IMR-90 (cell line): ENCODE measurements at places on chromosomes 3 and 15. TPM values are rescaled to one million over a fixed set of nuclear protein-coding genes. Genes with fewer than 3 reads are reported as not detected.

DNA sequence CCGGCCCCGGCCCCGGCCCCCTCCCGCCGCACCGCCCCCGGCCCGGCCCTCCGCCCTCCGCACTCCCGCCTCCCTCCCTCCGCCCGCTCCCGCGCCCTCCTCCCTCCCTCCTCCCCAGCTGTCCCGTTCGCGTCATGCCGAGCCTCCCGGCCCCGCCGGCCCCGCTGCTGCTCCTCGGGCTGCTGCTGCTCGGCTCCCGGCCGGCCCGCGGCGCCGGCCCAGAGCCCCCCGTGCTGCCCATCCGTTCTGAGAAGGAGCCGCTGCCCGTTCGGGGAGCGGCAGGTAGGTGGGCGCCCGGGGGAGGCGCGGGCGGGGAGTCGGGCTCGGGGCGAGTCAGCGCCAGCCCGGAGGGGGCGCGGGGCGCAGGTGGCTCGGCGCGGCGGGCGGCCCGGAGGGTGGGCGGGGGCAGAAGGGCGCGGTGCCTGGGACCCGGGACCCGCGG, 352 bp downstream of the CHRD start:
- DNase-seq: no peak

Gene SMAD3
- 71.0 and 71.1 TPM in 2 replicates for total RNA-seq

DNA sequence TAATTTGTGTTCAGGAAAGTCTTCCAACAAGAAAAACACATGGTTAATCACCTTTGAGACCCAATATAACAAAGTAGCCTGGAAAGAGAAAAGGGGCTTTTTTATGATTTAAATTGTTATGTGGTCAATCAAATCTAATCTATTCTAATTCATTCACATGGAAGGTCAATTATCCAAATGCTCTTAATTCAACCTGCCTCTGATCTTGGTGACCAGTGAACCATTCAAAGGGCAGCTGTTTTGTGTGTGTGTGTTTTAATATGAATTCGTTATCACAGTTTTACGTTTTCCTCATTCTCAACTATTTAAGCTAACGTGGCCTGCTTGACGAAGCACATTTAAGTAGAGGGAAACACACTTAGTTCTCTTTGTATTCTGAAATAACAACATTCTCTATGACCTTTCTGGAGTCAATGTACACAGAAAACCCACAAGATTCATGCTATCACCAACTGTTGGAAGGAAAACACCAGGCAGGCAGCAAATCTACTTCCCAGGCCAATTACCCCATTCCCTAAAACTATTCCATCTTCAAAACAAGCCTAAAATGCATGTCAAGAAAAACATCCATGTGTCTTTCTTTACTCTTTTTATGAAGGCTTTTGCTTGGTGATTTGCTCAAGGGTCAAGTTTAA, 195.4 kb downstream of the SUCLG2 start:
- DNase-seq: peak; percentile 45

DNA sequence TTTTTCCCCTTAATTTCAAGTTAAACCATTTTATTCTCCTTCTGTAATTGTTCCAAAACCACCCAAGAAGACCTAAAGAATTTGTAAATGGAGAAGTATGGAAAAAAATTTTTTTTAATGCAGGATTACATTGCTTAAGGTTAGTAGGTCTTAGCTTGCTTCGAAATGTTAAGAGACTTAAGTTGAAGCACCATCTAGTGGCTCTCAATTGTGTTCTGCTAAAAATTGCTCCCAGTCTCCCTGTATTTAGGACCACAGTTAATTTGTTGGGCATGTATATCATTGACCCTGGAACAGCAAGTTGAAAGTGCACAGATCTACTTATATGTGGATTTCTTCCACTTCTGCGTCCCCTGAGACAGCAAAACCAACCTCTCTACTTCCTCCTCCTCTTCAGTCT, 32.4 kb downstream of the CD200R1L start:
- peak; percentile 89 for DNase-seq

DNA sequence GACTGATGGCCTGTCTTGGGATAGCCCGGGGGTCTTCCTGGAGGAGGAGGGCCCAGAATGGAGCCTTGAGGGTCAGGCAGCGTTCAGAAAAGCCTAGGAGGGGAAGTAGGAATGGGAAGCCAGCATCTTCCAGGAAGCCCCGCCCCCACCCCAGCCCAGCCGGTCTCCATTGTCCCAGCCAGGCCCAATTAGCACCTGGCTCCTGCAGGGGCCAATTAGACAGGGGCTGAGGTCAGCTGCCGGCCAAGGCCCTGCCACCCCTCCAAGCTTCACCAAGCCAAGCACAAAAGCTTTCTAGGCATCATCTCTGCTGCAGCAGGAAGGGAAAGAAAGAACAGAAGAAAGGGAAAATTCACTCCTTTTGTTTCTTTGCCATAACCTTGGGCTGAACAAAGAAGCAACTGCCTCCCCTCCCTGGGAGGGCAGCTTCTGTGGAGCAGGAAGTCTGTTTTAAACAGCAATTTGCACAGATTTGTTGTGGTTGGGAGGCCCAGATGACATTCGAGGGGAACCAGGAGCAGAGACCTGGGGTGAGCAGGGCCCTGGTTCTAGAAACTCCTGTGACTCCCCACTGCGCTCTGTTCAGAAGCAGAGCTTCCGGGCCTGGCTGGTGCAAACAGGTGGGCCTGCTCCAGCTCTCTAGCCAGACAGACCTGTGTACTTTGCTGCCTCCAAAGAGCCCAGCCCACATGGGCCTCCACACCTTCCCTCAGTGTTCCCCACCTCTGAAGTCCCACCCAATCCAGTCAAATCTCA, 47.7 kb downstream of the CYP11A1 start:
- no peak for DNase-seq

DNA sequence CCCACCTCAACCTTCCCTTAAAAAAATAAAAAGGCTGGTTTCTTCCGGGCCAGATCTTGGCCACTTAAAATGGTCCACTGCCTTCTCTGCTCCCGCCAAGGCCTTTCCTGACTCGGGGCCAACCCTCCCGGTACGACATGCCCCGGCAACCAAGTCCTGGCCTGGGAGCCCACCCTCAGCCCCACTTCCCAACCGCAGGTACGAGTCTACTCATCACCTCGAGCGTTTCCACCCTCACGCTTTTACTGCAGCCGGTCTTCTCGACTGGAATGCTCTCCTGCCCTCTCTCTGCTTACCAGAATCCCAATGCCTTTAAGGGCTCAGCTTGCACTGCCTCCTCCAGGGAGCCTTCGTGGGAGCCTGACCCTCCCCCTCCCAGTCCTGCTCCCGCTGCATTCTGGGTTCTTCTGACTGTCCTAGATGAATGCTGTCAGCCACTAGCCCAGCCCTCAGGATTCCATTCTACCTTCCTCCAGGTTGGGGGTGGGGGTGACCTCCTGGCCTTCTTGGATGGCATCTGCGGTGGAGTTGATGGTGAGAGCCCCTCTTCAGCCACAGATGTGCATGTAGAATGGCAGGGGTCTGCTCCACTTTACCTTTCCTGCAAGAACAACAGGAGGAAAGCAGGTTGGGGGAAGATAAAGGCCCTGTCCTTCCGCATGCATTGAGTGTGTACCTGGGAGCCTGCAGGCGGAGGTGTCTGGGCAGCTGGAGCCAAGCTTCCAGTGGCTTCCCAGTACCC, 1.1 kb upstream of the CSRNP1 start:
- no peak for DNase-seq

DNA sequence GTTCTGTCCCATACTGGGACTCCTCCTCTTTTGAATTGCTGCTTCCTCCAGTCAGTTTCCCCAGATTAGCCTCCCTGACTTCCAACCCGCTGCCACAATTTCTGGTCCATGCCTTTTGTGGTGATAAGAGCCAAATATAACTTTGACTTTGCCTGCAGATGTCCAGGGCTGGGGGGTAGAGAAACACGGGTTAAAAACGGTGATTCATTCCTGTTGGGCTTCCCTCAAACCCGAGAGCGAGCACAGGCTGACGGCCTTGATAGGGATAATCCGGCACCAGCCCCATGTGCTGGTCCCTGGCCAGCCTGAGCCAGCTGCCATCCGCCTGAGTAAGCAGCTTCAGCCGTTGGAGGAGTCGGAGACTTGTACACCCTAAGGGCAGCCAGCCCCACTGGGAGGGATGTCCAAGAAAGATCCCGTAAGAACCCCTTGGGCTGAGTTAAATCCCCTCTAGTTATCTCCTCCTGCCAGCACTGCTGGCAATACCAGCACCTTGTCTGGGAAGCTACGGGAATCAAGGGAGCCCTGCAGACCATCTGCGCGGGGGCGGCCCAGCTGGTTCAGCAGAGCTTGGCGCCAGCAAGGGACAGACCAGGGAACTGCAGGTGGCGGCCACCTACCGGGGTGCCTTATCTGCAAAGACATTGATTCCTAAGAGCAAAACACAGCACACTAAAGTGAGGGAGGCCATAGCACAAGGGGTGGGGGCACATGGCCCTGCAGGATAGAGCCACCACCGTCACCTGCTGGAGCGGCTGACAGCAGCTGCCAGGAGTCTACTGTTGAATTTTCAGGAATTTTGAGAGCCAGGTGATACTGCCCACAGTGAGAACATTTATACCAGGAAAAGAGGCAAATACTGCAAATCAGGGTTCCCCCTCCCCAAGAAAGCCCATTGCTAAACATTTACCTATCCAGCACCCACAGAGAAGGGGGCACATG, 18.1 kb downstream of the CSPG4 start:
- peak; percentile 99 for DNase-seq

Gene LRRC2
- total RNA-seq: 4.1 and 4.7 TPM in 2 replicates

Gene EFCC1
- not detected in 2 replicates for total RNA-seq

Gene SPATA12
- total RNA-seq: under 0.01 TPM in 1 of 2 replicates, not detected in the other

Gene SH2D7
- total RNA-seq: not detected in 2 replicates

Gene ADPRH
- total RNA-seq: under 0.01 TPM in 2 replicates

DNA sequence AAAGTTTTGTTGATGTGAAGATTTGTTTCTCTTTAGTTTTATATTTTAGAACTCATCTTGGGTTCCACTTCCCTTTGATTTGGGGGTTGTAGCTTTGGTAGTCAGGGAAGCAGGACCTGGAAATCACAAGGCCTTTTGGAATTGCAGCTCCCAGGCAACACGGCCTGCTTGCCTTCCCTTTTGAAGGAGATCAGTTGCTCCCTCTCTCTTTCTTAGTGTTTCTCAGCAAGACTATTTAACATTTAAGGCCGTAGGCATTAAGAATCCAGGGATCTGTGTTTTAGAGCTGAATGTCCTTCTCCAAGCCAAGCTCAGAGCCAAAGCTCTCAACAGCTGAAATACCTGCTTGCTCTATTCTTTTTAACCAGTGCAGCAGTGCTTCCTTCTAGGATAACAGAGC, 310.3 kb downstream of the PTPRG start:
- no peak for DNase-seq

- no peak for DNase-seq
These were observed 344.5 kb downstream of the MFSD1 start for GRCh38 chr3:159146392-159146791.

- no peak for DNase-seq
These were observed 109.3 kb downstream of the SHQ1 start for GRCh38 chr3:72738752-72739530.

GRCh38 chr3:112689989-112690388, 49.0 kb upstream of the CCDC80 start:
- DNase-seq: no peak

- DNase-seq: no peak
These were observed 89.3 kb upstream of the SLC24A5 start for GRCh38 chr15:48031466-48031865.

DNA sequence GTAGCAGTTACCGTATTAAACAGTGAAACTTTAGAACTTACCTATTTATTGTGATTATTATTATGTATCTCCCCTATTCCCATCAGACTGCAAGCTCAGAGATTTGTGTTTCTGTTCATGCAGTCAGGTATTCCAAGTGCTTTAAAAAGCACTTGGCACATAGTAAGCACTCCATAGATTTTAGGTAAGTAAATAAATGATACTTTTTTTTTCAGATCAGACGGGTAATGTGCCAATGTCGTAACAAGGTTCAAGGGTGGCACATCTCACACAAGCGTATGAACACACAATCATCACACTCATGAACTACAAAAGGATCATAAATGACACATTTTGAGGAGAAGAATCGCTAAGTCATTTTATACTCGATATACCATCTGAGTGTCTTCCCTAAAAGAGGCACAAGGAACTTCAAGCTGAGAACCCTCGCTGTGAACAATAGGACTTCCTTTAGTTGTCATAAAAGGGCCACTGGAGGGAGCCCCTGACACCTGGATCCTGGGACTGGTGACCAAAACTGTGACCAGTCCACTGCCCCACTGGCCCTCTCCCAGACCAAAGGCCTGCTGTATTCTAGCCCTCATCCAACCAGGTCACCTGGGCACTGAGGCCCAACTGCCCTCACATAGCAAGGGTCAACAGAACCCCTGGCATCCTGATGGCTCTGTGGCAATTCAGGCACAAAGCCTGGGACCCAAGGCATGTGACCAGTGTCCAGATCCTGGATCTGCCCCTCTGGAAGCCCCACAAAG, 32.1 kb downstream of the KIF9 start:
- peak; percentile 23 for DNase-seq

DNA sequence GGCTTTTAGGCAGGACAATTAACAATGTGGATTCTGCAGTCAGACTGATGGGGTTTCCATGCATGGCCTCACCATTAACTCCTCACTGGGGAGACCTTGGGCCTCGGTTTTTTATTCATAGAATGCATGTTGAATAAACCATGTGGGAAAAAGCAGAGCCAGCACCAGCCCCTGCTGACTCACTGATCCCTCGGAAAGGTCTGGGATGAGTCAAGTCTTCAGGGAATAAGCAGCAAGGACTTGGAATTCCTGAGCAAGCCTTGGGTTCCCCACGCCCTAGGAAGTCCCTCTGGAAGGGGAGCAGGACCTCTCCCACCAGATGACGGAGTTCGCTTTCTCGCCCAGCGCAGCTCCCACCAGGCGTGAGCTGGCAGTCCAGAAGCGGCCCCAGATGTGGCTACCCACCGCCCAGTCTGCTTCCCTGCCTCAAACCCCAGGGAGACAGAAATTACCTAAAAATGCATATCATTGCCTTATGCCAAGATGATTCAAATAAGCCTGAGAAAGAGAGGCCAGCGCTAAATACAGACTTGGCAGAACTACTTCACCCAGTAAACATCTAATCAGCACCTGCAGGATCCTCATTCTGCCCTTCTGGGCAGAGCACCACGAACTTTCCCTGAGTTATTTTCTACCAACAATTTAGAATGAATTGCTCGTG, 45.4 kb downstream of the BTD start:
- DNase-seq: peak; percentile 100

DNA sequence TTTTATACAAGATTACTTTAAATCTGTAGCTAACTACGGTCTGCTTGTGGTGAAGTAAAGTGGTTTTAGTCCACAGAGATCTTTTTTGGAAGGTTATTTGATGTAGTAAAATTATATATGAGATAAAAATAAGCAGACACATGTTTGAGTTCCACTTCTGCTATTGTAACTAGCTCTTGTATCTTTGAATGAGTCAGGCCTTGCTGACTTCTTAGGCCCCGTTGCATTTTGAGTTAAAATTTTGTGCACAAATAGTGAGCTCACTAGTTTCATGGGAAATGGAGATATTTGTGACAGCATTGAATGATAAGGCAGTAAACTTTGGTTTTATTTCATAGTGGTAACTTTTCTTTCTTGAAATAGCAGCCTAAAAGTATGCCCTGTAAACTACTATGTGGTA, 42.6 kb downstream of the ARIH1 start:
- DNase-seq: no peak

- peak; percentile 81 for DNase-seq
These were observed 82.9 kb upstream of the GSK3B start for GRCh38 chr3:120177151-120177550.

Gene EPHB1
- under 0.01 and 0.36 TPM in 2 replicates for total RNA-seq

- peak; percentile 1 for DNase-seq
These were observed 281.9 kb downstream of the RAP2B start for GRCh38 chr3:153443961-153444360.

Gene TRH
- total RNA-seq: not detected in 2 replicates

- DNase-seq: no peak
These were observed 544.2 kb downstream of the FOXP1 start for GRCh38 chr3:71039332-71039731.

Gene THOC7
- 25.8 and 51.7 TPM in 2 replicates for total RNA-seq

GRCh38 chr15:69606144-69606543, 153.5 kb downstream of the RPLP1 start:
- DNase-seq: no peak

- no peak for DNase-seq
These were observed 8.3 kb downstream of the PSTPIP1 start for GRCh38 chr15:77002954-77003912.
